ENCODE measurements at places on chromosomes 6 and 20.
A peak's percentile ranks its signal among the peaks of the same experiment; 100 is the strongest.

DNA sequence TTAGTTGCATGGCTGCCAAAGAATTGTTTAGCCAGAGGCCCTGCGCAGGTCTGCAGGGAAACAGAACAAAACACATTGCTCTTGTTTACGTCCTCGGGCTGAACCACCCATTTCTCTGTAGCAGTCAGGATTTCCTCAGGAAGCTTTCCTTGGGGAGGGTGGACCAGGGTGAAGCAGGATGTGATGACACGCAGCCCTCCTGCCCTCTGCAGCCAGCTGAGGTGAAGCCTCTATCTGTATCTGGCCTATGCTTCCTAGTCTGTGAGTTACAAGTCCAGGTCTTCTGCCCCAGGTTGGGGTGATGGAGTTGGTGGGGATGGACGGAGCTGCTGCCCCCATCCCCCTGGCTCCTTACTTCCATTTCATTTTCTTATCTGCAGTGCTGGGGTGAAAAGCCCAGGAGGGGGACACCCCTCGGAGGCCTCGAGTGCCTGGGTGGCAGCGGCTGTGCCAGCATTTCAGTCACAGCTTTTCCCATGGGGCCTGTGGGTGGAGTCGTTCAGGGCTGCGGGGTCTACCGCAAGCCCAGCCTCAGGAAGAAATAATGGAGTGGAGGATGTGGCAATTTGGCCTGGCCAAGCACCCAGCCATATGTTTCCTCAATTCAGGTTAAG lies 24.9 kb downstream of the SASH1 start:
- peak; percentile 43 for DNase-seq

- DNase-seq, result no peak
These were observed 82.6 kb downstream of the PREP start for GRCh38 chr6:105320271-105320670.

DNA sequence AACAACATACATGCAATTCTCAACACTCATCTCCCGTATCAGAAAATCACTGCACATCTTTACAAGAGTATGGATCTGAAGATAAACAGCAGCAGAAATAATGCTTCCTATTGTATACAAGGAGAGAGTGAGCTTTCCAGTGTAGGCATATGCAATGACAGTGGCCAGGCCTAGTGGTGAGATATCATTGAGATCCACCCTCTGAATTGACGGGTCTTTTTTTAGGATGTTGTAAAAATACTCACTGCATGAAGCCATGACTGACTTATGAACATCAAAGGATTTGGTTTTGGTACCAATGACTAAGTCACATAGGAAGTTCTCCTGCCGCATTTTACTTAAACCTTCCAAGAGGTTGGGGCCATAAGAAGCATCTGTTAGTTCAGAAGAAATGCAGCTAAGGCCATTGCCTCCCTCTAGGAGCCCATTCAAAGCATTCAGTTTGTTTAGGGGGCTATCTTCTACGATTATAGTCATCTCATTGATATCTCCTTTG lies 10.8 kb downstream of the KLHL31 start:
- DNase-seq, result no peak

DNA sequence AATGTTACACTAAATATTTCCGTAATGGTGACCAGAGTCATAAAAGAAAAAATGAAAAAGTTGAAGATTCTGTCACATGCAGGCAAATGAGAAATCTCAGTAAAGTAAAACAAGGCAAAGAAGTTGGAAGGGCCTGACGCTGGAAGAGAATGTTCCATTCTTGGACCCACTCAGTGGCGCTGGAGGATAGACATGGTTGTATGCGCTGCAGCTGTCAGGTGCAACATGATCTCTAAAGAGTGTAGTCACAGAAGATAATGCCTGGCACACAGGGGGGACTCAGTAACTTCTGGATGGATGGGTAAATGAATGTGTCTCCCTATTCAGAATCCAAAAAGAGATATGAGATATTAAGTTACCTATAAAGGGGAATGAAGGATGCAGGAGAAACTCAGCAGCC lies 116.3 kb downstream of the FAXC start:
- no peak for DNase-seq

GRCh38 chr20:38139977-38140753 lies 24.9 kb downstream of the TGM2 start:
- no peak for DNase-seq

- peak; percentile 30 for DNase-seq
These were observed 102.6 kb downstream of the PERP start for GRCh38 chr6:138004430-138005287.

DNA sequence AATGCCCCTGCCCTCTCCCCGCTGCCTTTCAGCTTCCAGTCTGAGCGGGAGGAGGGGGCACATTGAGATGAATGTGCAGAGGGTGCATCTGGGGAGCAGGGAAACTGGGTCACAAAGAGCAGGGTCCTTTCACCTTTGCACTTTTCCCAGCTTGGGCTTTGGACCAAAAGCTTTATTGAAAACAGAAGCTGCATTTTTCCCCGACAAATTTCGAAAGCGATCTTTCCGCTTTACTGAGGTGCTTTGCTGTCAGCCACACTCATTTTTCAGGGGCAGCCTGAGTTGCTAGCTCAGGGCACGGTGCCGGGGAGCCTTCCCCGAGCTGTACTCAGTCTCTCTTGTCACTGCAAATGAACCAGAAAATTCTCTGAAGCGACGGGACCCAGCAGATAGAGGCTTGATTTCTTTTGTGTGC lies 283.7 kb upstream of the SOX4 start:
- DNase-seq, result no peak

GRCh38 chr6:48031711-48032110 lies 79.3 kb downstream of the PTCHD4 start:
- DNase-seq, result no peak
